NCI-H1694 treated with DMSO at 0.1 percent for 48 hours (cell line): ENCODE measurements at places on chromosomes 2 and 18.

DNA sequence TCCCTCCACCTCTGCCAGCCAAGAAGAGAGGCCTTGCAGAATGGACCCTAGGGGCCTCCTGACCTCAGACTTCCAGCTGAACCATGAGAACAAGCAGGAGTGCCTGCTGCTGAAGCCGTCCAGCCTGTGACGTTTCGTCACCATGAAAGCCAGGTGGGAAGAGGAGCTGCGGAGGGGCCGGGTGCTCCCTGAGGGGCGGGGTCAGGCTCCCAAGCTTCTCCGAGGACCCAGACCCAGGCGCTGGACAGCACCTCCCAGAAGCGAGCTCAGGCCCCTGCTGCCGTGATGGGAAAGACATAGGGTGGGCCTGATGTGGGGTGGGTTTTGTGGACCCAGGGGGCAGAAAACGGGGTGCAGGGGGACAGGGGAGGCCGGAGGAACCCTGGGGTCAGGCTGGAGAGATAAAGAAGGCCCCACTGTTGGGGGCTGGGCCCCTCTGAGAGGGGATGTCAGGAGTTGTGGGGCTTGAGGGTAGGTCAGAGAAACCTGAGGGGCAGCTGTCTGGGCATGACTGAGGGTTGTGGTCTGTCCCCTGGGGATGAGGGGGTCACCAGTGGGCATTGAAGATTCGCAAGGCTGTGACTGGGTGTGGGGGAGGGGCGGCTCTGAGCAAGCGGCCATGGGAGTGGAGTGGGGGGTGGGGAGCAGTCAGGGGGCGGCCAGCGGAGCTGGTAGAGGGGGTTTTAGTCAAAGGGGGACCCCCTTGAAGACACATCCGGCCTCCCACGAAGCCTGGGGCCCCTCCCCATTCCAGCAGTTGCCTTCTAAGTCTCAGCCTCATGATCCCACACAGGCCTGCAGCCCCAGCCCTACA lies 73.4 kb upstream of the ODC1 start:
- DNase-seq: no peak

GRCh38 chr18:11245879-11246278 lies 96.5 kb upstream of the PIEZO2 start:
- DNase-seq: no peak

DNA sequence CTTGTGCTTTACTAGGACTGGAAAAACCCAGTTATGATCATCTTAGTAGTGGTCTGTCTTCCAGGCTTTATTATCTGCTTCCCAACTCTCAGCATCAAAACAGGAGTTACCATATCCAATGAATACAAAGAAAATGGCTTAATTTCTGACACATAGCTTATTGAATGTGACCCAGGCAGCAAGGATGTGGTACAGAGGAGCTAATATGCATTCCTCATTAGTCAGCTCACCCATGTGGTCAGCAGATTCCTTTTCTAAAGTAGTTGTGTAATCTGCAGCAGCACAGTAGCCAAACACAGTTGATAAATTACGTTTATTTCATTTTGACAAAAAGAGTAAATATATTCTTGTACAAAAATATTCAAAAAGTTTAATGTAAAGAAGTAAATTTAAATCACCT lies 43.6 kb downstream of the TSPYL6 start:
- DNase-seq: no peak

GRCh38 chr2:126748188-126748760 lies 92.3 kb downstream of the GYPC start:
- DNase-seq: no peak

GRCh38 chr2:148209603-148210002 lies 188.7 kb downstream of the MBD5 start:
- DNase-seq: no peak

DNA sequence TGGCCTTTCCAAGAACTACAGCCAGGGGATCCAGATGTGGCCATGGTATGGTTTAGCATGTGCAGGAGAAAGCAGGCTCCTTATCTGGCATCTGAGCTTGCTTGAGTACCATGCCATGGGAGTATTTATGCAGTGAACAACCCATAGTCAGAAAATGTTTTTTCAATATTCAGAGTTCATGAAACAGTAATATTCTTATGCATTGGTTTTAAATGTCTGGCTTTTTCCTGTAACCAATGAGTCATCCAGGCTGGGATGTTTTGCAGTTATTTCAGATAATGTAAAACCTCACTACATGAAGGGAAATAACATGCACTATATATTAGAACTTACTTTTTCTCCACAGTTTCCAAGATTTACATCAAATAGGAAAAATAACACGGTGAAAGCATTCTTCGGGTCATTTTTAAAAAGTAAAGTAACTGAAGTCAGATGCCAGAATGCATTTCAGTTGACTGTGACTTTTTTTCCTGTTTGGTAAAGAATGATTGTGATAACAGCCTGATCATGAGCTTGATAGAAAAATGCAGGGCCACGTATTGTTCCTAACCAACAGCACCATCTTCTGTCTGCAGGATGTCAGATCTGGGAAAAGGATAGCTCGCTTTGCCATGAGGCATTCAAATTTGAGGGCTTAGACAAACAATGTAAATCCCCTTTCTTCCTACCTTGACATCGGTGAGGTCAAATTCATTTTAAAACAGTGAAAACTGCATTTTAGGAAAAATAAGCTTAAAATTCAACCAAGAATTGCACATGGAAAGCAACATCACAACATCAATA lies 152.8 kb downstream of the DSC3 start:
- DNase-seq: no peak

GRCh38 chr18:9069601-9070000 lies 32.9 kb upstream of the NDUFV2 start:
- DNase-seq: no peak

GRCh38 chr18:11179959-11180519 lies 30.7 kb upstream of the PIEZO2 start:
- no peak for DNase-seq

DNA sequence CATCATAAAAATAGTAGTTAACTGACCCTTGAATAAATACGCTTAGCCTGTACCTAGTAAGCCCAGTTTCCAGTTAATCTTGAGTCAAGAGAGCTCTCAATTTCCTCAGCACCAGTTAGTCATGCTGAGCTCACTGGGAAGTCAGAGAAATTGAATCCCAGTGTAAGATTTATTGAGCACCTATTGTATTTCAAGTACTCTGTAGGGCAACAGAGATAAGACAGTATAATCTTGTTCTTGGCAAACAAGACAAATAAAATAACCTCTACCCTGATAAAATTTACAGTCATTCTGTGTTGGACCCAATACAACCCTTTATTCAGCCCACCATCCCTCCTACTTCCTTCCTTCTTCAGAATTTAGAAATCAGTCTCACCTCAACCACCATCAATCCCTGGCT lies 71.9 kb upstream of the NRP2 start:
- no peak for DNase-seq

- DNase-seq: no peak
Measured at GRCh38 chr2:96547203-96547641, 10.7 kb downstream of the ARID5A start.

GRCh38 chr2:237432484-237433092 lies 18.6 kb upstream of the COL6A3 start:
- DNase-seq: no peak

GRCh38 chr18:22510697-22511096 lies 93.0 kb upstream of the CTAGE1 start:
- no peak for DNase-seq

- no peak for DNase-seq
Measured at GRCh38 chr2:88018909-88019308, 2.6 kb upstream of the RNU2-63P start.

DNA sequence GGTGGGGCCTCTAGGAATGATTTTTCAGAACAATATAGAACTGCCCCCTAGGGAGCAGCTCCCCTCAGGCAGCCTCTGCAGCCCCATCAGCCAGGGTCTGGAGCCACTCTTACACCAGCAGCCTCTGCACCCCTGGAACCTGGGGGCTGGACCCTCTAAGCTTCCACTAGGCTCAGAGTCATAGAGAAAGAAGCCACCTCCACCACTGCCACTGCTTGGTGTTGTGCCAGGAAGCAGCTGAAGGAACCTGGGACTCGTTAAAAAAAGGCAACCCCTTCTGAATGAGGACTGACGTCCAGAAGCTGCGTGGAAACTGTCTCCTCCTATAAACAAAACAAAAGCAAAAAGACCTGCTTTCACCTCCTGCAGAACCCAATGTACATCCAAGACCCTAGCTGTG lies 98.1 kb upstream of the HS6ST1 start:
- DNase-seq: no peak

DNA sequence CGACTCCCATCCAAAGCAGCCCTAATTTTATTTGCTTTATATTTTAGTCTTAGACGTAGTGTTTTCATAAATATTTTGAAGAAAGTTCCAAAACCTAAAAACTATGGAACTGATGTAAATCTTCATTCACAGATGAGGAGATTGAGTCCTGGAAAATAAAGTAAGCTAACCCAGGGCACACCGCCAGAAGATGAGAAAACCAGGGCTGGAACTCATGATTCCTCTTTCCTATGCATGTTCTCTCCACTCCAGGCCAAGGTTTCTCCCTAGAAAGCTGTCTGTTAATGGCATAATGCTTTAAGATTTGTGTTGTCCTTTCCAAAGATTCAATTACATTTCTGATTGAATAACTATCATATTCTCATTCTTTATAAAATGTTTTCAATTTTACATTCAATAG lies 78.4 kb upstream of the ZC3H15 start:
- DNase-seq: no peak

GRCh38 chr2:109645412-109646184 lies 31.4 kb downstream of the SOWAHC start:
- DNase-seq: no peak

GRCh38 chr2:192060161-192060560 lies 134.6 kb downstream of the TMEFF2 start:
- no peak for DNase-seq

DNA sequence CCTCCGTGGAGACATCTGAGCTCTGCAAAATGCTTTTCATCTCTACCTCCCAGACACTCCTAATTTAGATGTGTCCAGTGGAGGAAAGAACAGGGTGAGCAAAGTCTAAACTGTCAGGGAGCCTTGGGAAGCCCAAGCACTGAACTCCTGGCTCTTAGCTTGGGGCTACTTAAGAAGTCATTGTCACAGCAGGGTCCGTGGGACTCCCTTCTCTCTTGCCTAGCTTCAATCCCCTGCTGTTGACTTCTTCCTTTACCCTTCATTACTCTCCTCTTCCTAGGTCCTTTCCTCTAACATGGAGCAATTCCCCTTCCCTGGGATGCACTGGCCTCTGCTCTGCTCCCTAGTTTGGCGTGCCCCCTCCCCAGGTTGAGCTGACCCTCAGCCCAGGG lies 3.4 kb downstream of the OSR1 start:
- DNase-seq: no peak

DNA sequence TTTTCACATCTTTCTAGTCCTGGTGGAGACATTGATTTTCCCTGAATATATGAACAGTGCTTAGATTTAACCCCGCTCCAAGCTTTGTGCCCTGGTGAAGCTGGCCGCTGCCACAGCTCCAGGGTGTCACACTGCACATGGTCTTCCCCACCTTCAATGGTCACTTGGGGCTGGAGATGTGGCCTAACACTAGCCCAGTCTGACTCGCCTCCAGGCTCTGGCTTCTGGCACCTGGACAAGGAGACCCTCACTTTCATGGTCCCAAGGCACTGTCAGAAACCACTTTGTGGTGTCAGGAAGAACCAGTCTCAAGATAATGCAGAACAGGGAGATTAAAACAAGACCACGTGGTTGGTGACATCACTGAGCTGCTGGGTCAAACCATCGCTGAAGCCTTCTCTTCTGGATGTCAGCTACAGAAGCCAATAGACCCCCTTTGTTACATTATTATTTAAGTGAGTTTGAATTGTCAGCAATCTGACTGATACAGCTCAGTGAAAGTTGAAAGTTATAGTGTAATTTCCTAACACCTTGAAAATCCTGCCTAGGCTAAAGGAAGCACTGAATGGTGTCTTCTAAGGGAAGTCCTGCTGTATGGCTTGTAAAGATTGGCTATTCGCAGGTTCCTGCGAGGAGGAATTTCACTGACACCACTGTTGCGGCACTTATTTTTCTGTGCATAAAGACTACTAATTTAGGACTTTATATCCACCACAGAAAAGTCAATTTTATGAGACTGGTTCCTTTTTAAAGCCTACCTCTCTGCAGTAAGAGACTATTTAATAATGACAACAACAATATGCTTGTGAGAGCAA lies 55.0 kb upstream of the CTDP1 start:
- no peak for DNase-seq

DNA sequence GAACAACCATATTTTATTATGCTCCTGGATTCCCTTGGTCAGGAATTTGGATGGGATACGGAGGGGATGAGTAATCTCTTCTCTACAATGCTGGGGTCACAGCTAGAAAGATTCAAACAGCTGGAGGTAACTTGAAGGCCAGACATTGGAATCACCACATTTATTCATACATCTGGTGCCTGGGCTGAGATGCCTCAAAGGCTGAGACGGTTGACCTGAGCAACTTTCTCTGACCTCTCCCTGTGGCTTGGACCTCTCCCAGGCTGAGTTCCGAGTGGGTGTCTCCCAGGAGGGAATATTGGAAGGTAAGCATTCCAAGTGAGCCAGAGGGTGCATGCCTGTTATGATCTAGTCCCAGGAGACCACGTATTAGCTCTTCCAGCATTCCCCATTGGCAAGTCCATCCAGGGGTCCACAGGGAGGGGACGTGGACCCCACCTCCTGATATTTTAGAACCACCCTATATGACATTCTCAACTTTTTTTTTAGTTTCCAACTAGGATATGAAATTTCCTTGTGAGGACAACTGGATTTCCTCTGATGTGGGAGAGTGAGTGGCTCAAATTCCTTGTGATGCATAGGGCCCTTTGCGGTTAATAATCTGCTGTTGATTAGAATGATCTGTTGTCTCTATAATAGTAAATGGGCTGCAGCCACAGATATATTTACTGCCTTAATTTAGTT lies 101.8 kb downstream of the MRPS9 start:
- no peak for DNase-seq
